ENCODE measurements at places on chromosomes 7 and 10. TPM values are rescaled to one million over a fixed set of nuclear protein-coding genes. Genes with fewer than 3 reads are reported as not detected.

Gene NEUROD6
- total RNA-seq = not detected

Gene PRKAR2B
- 8.6 TPM for total RNA-seq

Gene SPDYE2
- not detected for total RNA-seq

Gene TWIST1
- total RNA-seq = 1.7 TPM

Gene NPFFR1
- not detected for total RNA-seq

GRCh38 chr10:95553674-95554073 is 7.5 kb downstream of the SORBS1 start:
- no peak overlapping the region for H3K4me3 ChIP-seq
- H3K27ac ChIP-seq = no peak overlapping the region
- no peaks in the 10 kb centered on the region for H3K4me1 ChIP-seq

DNA sequence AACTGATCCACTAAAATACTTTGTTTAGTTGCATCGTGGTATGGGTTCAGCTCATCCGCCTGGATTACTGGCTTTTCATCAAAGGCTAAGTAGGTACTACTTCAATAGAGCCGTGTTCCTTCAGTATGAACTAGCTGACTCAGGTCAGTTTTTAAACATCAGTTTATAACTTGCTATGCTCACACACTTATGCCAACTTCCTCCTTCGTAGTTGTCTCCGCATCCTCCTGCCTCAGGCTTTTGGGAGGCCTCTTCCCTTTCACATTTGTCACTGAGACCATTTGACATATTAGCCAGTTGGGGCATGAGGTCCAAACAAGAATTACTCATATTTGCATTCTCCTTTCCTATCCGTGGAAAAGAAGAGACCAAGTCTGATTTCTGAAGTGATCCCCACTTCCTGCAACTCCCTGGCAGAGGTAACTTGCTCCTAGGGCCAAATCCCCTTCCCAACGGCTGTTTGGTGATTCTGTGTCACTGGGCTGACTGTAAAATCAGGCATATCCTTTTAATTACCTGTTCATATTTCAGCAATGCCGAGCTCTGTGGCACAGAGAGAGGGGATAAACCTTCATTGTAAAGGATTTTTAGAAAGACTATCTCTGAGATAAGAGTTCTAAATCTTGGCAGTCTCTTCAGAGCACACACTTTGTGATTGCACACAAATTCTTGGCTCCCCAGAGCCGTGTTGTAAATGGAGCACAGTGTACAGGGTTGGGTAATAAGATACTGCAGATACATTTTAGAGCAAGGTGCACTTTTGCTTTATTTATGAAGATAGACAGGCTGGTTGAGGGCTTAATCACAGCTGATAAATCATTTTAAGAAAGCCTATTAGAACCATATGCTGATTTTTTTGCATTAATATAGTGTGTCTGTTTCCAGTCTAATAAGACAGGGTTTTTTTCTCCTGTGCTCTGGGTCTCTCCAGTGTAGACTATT is 108.0 kb downstream of the CREB5 start:
- no peak overlapping the region for H3K4me3 ChIP-seq
- no peaks in the 10 kb centered on the region for H3K36me3 ChIP-seq
- H3K27me3 ChIP-seq = peaks cover 56% of the 10 kb centered on the region
- peaks cover 6% of the 10 kb centered on the region for H3K4me1 ChIP-seq

DNA sequence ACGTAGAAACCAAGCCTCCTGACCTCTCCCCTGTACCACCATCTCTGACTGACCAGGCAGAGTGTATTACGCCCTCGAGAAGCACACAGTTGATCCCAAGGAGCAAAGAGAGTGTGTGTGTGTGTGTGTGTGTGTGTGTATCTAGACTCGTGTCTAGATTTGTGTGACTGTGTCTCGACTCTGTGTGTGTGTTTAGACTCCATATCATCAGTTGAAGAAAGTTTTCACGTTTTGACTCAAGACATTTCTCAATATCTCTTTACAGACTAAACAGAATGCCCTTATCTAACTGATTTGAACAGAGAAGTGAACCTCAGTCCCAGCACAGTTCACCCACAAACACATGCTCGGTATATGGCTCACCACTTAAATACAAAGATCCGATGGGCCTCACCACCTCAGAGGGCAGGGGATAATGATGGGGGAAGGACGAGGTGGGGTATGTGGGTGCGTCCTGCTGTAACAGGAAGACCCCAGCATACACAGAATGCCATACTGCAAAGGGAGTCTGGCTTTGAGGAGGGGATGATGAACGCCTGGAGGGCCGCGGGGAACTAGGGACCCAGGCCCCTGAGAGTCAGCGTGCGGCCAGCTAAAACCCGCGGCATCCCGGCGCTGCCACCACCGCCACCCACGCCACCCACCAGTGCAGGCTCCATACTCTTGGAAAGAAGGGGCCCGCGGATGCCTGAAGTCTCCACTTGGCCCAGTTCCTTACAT is 780 bp downstream of the ALDH18A1 start:
- peaks cover 30% of the 10 kb centered on the region for H3K36me3 ChIP-seq
- H3K4me1 ChIP-seq = peaks cover 4% of the 10 kb centered on the region
- H3K27ac ChIP-seq = no peak overlapping the region
- DNase-seq = peak; percentile 48

GRCh38 chr10:19815731-19816410 is 361 bp upstream of the PLXDC2 start:
- H3K4me1 ChIP-seq = no peaks in the 10 kb centered on the region
- peaks cover 41% of the 10 kb centered on the region for H3K27me3 ChIP-seq
- no peaks in the 10 kb centered on the region for H3K36me3 ChIP-seq
- no peak overlapping the region for H3K27ac ChIP-seq
- DNase-seq = peak; percentile 95
- H3K4me3 ChIP-seq = peak overlapping the region; percentile 86

GRCh38 chr7:66964411-66964810 is 31.0 kb downstream of the SBDS start:
- no peak overlapping the region for H3K27ac ChIP-seq
- no peak overlapping the region for H3K4me3 ChIP-seq
- peaks cover 4% of the 10 kb centered on the region for H3K36me3 ChIP-seq
- H3K27me3 ChIP-seq = no peaks in the 10 kb centered on the region

- H3K36me3 ChIP-seq = no peaks in the 10 kb centered on the region
- H3K27ac ChIP-seq = no peak overlapping the region
- H3K4me1 ChIP-seq = no peaks in the 10 kb centered on the region
- H3K4me3 ChIP-seq = no peak overlapping the region
- DNase-seq = no peak
These were observed 87.5 kb downstream of the PARD3 start for GRCh38 chr10:34727595-34728033.

- no peak overlapping the region for H3K4me3 ChIP-seq
- H3K36me3 ChIP-seq = no peaks in the 10 kb centered on the region
- no peaks in the 10 kb centered on the region for H3K27me3 ChIP-seq
- H3K4me1 ChIP-seq = no peaks in the 10 kb centered on the region
These were observed 193.9 kb upstream of the PHF14 start for GRCh38 chr7:10779465-10780399.

GRCh38 chr10:78973901-78974616 is 94.7 kb upstream of the ZMIZ1 start:
- H3K36me3 ChIP-seq = no peaks in the 10 kb centered on the region
- peak; percentile 94 for DNase-seq
- H3K27ac ChIP-seq = peak overlapping the region; percentile 99
- H3K27me3 ChIP-seq = no peaks in the 10 kb centered on the region

DNA sequence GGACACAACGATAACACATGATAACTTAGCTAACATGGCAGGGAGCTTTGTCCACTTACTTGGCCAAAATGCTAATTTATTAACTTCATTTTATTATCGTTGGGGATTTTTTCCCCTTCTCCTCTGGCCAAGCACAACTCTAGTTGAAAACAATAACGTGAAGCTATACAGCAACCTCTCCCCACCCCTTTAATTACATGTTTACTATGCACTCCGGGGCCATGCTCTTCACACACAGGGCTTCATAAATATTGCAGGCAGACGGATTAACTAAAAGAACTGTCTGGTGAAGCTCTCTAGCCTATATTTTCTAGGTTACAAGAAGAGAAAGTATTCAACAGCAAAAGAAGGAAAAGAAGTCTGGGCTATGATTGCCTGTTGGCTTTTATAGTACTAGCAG is 51.7 kb downstream of the XRCC2 start:
- no peaks in the 10 kb centered on the region for H3K36me3 ChIP-seq
- H3K27ac ChIP-seq = no peak overlapping the region
- no peak overlapping the region for H3K4me3 ChIP-seq
- no peaks in the 10 kb centered on the region for H3K27me3 ChIP-seq
- no peak for DNase-seq

GRCh38 chr10:48279081-48279751 is 4.7 kb upstream of the FRMPD2 start:
- no peak for DNase-seq
- no peak overlapping the region for H3K4me3 ChIP-seq
- H3K27ac ChIP-seq = no peak overlapping the region
- H3K4me1 ChIP-seq = peaks cover 7% of the 10 kb centered on the region
- no peaks in the 10 kb centered on the region for H3K36me3 ChIP-seq
- H3K27me3 ChIP-seq = no peaks in the 10 kb centered on the region
